T-helper 9 cell (primary cell): ENCODE measurements at places on chromosomes 7 and 10.

DNA sequence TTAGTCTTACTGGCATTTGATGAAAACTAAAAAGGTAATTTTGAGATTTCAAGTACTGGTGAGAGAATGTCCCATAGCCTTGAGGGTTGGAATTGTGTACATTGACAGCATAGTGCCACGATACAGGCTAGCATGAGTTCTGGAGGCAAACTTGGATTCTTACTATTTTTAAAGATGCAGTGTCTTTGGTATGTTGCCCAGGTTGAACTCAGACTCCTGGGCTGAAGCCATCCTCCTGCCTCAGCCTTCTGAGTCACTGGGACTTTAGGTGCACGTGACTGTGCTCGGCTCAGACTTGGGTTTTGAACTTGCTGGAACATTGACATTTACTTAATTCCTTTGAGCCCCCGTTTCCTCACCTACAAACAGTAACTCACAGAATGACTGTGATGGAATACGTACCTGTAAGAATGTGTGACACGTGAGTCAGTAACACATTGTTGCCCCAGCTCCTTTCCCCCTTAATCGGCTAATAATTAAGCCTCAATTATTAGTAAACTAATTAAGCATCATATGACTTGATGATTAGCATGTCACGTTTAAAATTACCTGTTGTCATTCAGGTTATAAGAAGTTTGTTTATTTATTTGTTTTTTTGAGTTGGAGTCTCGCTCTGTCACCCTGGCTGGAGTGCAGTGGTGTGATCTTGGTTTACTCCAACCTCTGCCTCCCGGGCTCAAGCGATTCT lies 10.6 kb downstream of the DNAJB6 start:
- DNase-seq: no peak

DNA sequence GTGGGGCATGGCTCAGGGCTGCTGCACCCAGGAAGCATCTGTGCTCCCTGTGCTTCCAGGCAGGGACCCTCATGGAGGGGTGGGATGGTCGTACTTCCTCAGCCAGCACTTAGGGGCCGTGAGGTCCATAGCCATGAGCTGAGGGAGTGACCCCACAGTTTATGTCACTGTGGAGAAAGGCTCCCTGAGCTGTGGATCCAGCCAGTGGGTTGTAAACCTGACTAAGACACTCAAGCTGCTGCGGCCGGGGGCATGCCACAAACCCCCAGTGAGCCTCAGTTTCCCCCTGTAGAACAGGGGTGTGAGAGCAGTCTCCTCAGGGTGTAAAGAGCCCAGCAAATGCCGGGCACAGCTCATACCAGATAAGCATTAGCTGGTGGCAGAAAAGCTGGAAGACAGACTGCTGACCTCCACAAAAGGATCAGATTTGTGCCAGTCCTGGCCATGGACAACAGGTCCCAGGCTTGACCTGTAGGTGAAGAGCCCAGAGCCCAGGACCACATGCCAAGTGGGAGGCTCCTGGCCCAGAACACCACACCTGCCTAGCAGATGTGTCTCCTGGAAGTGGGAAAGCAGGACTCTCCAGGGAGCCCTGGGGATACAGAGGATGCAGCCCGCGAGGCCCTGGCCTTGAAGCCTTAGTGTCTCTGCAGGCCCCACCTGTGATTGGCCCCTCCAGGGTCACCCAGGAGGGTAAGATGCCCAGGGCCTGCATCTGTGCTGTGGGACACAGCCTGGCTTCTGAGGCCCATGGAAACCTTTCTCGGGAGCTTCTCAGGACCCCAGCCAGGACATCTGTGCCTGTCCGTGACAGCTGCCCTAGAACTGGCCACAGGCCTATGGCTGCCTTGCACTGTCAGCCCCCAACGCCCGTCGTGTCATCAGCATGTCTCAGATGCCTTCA lies 78.1 kb upstream of the RET start:
- no peak for DNase-seq

DNA sequence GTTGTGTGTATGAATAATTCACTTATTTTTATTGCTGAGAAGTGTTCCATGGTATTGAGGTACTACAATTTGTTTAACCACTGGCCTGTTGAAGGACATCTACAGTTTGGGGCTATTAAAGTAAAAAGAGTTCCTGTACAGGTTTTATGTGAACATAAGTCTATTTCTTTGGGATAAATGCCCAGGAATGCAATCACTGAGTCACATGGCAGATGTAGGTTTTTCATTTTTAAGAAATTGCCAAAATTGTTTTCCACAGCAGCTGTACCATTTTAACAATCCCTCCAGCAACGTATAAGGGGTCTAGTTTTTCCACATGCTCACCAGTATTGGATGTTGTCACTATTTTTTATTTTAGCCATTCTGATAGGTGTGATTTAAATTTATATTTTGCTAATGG lies 243.9 kb downstream of the TNS3 start:
- DNase-seq: no peak

GRCh38 chr7:132433301-132433700 lies 143.0 kb downstream of the PLXNA4 start:
- DNase-seq: no peak

GRCh38 chr7:12771378-12771877 lies 84.0 kb downstream of the ARL4A start:
- no peak for DNase-seq

DNA sequence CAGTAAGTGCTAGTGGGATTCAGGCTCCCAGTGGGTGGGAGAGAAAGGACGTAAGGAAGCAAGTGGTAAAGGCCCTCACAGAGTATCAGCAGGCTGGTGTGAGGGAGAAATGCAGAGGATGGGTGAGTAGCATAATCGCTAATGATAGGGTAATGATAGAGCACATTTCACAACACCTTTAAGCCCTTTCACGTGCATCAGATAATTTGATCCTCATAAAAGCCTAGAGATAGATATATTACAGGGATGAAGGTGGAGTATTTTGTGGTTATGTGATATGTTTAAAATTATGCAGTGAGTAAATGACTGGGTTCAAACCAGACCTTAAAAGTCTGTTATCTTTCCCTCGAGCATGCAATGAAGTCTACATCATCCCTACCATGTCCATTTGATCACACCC lies 10.3 kb downstream of the LEP start:
- DNase-seq: no peak

- DNase-seq: peak; percentile 48
Measured at GRCh38 chr7:55572378-55573233, at the start of gene VOPP1. Gene VOPP1, minus strand, starts transcription at chr7:55572502. Its CDS starts 178 bp downstream, at chr7:55572324.

- DNase-seq: no peak
Measured at GRCh38 chr7:124532166-124532565, 233.4 kb downstream of the GPR37 start.

- DNase-seq: peak; percentile 21
Measured at GRCh38 chr10:110504111-110504735, 6.5 kb downstream of the DUSP5 start.

DNA sequence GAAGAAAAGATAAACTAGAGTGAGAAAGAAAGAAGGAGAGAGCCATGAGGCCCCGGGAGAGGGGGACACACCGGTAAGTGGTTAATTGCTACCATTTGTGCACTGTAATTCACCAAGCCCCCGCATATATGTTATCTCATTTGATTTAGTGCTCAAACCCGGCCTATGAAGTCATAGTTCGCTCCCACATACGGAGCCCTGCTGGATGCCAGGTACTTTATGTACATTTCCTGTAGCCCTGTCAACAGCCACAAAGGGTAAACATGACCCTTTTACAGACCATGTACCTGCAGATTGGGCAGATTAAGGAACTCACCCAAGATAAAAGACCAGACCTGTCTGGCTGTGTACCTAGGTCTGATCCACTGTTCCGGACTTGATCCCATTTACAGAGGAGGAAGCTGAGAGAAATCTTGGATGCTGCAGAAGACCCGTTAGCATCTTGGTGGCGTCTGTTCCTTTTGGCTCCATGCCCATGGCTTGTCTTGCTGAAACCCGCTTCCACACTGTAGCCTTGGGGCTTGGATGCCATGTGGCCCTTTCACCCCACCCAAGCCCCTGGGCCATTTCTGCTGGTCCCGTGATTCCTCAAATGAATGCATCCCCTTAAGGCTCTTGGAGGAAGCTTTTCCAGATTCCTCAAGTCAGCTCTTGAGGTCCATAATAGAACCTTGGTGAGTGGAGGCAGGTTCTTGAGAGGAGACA lies 32.3 kb downstream of the FAM241B start:
- DNase-seq: no peak

GRCh38 chr7:109893231-109893630 lies 1197.7 kb upstream of the LRRN3 start:
- no peak for DNase-seq

DNA sequence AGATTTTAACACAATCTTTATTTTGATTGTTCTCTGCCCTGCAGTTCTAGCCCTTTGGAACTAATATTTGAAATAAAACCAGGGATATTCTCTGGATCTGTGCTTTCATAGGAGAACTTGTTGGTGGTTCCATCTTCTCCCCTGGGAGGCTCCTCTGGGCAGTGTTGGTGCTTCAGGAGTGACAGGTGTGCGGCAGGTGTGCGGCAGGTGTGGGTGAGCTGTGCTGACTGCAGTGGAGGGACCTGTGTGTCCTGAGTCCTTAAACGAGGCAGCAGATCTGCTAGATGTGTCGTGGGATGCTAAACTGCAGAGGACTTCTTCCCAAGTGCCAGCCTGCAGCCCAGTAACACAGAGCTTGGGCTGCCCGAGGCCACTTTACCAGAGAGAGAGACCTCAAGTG lies 98.4 kb downstream of the LYZL1 start:
- no peak for DNase-seq

DNA sequence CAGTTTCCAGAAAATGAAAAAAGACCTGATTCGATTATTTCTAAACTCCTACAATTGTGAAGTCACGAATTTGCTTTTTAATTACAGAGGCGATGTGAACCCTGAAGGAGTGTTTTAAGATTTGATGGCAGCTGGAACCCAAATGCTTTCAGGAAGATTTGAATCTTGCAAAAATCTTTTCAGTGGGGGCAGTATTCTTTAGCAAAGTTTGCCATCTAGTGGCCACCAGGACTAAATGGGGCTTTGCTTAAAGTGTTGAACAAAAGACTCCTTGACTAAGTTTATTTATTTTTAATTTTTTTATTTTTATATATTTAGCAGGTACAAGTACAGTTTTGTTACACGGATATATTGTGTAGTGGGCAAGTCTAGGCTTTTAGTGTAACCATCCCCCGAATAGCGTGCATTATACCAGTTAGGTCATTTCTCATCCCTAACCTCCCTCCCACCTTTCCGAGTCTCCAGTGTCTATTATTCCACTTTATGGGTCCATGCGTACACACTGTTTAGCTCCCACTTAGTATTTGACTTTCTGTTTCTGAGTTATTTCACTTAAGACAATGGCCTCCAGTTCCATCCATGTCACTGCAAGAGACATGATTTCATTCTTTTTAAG lies 98.8 kb downstream of the CACNB2 start:
- DNase-seq: no peak

- DNase-seq: no peak
Measured at GRCh38 chr10:116553378-116553980, 7.7 kb downstream of the PNLIP start.

DNA sequence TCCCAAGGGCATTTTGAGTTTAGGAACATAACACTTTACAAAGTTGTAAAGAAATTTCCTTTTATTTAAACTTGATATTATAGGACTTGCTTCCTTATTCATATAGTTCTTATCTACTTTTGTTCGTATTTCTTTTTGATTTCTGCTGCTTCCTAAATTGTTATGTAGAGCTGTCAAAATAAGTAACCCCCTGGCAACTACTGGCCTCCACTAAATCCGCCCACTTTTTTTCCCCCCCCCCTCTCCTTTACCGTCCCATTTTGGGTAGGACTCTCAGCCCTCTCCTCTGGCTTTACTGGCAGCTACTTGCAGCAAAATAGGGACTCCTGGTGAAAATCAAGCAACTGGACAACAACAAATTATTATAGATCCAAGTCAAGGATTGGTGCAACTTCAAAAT lies 1.1 kb downstream of the SP4 start:
- DNase-seq: no peak
